Cardiac septum (tissue), 1 donor: ENCODE measurements at places on chromosomes 16 and 17.
A peak's percentile ranks its signal among the peaks of the same experiment; 100 is the strongest.

DNA sequence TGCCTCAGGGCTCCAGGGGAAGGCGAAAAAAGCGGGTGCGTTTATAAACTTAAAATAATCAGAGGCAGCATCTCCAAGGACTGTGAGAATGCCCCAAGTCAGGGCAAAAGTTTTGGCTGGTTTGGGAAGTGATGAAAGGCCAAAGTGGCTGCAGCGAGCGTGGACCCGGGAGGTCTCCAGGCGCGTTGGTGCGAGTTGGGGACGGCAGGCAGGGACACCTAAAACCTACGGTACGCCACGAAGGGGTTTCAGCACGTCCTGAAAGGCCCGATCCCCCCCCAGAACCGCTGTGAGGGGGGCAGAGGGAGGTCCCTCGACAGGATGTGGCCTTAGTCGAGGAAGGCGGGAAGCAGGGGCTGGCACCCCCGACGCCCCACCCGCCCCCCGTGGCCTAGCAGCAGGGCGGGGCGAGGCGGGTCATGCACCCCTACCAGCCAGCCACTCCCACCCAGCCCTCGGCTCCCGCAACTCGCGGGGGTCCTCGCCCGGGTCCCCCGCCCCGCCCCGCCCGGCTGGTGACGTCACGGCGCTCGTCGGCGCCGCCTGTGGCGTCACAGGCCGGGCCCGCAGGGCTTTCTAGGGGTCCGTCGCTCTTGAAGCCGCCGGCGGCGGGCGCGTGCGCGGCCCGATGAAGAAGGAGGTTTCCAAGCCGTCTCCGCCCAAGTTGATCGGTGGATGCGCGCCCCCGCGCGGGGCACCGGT lies at the start of gene MYCBPAP:
Gene MYCBPAP, plus strand, starts transcription at position 569 of the 702 bp plus-strand sequence. CDS start 236 bp downstream, outside the sequence.
- DNase-seq: peak; percentile 89

DNA sequence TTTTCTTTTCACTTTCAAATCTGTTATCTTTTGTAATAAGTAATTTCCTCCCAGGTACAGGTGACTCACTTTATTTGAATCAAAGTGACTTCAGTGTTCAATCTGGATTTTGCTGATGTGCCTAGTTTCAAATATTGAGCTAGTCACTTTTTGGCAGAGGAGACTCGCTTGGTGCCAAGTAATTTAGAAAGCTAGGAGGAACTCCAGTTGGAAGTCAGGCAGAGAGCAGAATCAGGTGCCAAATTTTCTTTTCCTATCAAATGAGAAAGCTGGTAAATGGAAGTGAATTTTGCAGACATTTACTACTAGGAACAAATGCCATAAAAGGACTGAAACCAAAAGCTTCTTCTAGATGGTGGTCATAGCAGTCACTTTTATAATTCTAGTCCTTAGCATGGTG lies 656.0 kb upstream of the KIF2B start:
- DNase-seq: no peak

DNA sequence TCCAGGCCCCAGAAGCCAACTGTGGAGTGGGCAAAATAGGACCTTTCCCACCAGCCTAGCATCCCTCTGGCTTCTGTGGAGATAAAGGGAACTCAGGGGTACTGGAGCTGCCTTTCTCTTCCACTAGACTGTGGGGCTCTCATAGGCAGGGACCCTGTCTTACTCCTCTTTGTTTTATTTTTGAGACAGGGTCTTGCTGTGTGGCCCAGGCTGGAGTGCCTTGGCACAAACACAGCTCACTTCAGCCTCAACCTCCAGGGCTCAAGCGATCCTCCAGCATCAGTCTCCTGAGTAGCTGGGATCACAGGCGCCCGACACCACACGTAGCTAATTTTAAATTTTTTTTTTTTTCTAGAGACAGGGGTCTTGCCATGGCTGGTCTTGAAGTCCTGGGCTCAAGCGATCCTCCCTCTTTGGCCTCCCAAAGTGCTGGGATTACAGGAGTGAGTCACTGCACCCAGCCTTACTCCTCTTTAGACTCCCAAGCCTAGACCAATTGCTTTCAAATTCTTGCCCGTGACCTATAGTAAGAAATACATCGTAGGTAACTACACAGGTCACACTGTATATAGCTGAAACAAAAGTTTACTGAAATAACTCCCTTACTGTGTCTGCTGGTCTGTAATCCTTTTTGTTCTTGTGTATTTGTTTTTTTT lies 2.6 kb downstream of the RAI1 start:
- no peak for DNase-seq

DNA sequence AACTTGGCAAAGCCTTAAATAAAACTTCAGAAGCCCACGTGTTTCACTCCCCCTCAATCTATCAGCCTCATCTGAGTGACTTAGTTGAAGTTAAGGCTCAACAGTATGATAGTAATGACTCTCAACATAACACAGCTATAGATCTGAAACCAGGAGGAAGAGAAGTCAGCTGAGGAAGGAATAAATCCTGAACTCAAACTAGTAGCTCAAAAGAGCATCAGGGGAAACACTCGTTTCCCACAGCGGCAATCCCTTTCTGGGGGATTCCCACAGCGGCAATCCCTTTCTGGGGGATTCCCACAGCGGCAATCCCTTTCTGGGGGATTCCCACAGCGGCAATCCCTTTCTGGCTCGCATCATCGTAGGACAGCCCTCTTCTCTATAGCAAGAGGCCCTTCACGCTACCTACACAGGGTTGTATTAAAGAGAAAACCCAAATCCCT lies 56.8 kb downstream of the ZZEF1 start:
- DNase-seq: no peak

- peak; percentile 31 for DNase-seq
Measured at GRCh38 chr17:8724451-8724850, 20.2 kb downstream of the CCDC42 start.
